Muscle of arm (tissue), 14 donors: ENCODE measurements at places on chromosomes 5 and 9. TPM values are rescaled to one million over a fixed set of nuclear protein-coding genes. Genes with fewer than 3 reads are reported as not detected.

GRCh38 chr9:104984542-104984941 is 56.6 kb upstream of the ABCA1 start:
- no peak for DNase-seq

DNA sequence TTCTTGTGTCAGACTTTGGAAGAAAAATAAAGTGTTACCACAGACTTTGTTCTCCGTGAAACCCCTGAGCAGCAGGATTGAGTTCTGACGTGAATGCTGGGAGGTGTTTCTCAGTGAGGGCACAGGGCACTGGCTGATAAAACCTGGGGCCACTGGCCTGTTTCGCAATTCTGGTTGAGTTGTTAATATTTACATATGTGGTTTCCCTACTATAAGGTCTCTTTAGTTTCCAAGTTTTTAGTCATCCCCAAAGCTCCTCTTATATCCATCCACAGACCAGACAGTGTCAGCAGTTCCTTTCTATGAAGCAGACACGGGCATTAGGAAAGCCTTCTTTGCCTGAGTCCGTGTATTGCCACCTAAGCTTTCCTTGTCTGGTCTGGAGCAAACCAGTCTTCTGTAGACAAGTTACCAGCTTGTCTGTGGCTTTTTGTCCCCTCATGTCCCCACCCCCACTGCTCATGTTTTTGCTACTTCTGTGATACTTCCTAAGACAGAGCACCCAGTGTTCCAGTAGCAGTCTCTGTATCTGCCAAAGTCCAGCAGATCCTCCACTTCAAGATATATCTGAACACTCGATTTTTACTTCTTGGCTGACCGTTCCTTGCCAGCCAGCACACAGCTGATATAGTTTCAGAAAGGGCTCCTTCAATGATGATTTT is 42.0 kb downstream of the ACO1 start:
- DNase-seq: no peak

GRCh38 chr9:112784020-112784785 is 33.6 kb downstream of the SNX30 start:
- DNase-seq: no peak

- DNase-seq: no peak
Measured at GRCh38 chr9:84772511-84772910, 103.0 kb downstream of the NTRK2 start.

DNA sequence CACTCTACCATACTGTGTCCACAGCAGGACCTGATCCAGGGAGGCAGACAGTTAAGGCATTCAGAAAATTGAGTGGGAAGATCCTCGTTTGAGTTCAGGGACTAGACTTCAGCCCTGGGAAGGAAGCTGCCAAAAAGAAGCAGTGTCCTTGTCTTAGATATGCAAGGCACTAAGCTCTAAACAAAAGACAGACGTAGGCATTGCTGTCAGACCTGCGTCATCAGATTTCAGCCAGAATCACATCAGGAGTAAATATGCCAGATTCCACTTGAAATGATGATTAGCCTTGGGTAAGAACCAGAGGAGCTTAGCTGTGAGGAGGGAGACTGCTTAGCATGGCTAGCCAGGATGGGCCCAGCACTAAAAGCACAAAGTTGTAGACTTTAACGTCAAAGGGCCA is 56.7 kb downstream of the MAMDC2 start:
- DNase-seq: no peak

DNA sequence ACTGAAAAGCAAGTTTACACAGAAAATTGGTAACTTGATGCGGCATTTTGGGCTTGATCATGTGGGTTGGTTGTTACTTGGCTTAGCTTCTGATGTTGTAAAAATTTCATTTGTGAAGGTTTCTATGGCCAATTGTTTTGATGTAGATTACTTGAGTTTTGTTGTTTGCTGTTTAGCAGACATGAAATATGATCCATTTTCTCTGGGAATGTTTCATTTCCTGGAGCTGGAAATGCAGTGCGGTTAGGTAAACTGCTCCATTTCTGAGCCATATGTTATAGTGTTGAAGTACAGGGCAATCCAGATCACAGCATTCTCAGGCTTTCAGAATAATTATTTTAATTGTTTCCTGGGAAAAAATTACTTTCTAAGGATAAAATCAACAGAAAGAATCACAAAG is 396.9 kb downstream of the ENC1 start:
- no peak for DNase-seq

- no peak for DNase-seq
Measured at GRCh38 chr9:127683723-127684122, 23.1 kb upstream of the CFAP157 start.

DNA sequence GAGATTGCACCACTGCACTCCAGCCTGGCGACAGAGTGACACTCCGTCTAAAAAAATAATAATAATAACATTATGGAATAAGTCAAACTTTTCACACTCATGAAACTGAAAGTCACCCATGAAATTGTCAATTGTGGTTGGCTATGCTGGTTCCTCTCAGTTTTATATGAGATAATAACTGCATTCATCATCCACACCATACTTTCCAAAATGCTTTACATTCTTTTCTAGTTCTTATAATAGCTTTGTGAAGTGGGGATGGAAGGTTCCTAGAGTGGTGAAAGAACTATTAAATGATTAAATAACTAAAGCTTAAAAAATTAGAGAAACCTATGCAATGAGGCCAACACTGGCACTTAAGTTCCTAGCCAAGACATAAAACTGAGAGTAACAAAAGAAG is 12.6 kb upstream of the ASPN start:
- no peak for DNase-seq

GRCh38 chr5:143434261-143435209 is 31.0 kb upstream of the NR3C1 start:
- no peak for DNase-seq

GRCh38 chr5:151463137-151464029 is 16.0 kb downstream of the SLC36A1 start:
- DNase-seq: no peak

DNA sequence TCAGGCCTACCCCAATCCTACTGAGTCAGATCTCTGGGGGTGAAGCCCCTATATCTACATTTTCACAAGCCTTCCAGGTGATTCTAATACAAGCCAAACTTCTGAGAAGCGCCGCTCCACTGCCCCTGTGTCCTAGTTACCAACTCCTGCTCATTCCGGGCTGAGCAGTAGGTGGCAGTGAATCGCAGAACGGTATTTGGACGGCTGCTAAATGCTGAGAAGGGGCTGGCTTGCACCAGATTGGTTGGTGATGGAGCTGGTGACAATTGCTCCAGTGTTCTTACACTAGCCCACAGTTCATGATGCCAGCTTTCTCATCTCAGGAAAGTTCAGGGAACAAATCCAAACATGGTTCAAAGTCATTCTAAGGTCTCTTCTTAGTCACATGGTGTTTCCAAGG is 31.1 kb upstream of the FGF1 start:
- peak; percentile 41 for DNase-seq

- DNase-seq: no peak
Measured at GRCh38 chr9:130150779-130151382, 21.3 kb upstream of the NCS1 start.

GRCh38 chr5:136086783-136087566 is 45.7 kb upstream of the SMAD5 start:
- DNase-seq: peak; percentile 79

DNA sequence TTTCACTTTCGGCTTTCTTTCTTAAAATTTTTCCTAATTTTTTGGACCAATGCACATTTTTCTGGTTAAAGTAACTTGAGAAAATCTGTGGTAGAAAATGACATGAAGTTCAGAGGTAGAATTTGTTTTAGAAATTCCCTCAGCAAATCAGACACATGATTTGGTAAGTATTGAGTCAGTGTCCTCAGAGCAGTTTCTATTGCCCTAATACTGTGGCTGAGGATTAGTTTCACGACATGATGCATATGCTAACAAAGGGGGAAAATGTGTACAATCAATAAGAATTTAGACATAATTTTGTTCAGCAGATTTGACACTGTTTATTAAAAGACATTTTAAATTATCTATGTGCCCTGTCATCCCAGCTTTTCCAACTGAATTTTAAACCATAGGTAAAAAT is 56.2 kb upstream of the GCNT4 start:
- DNase-seq: no peak

FLT4 gene
- 6.5 TPM for polyA plus RNA-seq

ENTPD2 gene
- polyA plus RNA-seq: 9.9 TPM

LRRC19 gene
- 0.12 TPM for polyA plus RNA-seq

CAPSL gene
- not detected for polyA plus RNA-seq
